ENCODE measurements at places on chromosomes 5 and 9. TPM values are rescaled to one million over a fixed set of nuclear protein-coding genes. Genes with fewer than 3 reads are reported as not detected.

OSMR gene
- 149 TPM for total RNA-seq

FBLL1 gene
- 0.24 TPM for total RNA-seq

DNA sequence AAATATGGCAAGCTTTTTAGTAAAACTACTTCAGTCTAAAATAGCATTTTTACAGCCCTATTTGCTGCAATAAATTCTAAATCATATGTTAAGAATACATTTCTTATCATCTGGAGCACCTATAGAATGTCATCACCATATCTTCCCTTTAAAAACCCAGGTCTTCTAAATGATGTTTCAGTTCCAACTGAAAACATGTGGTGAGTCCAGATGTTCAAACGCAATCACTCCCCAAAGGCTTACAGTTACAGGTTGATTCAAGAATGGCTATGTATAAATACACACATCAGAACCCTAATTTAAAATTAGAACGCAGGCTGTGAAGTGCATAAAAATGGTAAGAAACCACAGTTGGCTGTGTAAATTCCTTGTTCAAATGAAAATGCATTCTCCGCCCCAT is 796.3 kb downstream of the MAT2B start:
- no peak for DNase-seq

DNA sequence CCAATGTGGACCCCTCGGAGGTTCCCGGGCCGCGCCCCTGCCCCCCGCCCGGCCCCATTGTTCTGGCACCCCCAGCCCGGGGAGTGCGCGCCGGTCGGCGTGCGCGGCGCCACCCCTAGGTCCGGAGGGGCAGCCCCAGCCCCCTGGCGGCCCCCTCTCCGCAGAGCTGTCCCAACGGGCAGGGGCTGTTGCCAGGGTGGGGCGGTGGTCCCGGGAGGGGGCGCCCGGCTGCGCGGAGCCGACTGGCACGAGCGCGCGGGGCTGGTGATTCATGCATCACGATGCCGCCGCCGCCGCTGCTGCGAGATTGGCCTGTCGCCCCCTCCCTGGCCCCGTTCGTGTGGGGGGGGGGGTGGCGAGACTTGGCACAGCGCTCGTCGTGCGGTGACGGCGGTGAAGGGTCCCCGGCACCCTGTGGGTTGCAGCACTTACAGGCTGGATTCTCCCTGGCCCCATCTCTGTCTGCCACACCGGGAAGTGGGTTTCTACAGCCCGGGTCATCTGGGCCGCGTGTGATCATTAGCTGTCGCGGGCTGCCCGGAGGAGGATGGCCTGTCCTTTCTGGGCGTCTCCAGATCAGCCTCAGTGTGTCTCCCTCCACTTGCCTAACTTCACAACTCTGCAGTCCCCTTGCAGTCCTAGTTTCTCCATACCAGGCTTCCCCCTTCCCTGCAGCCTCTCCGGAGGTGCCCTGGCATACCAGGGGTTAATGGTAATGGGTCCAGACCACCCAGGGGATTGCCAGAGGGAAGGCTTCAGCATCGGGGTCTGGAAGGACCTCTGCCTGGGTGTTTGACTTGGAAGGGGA is 858 bp downstream of the NCS1 start:
- DNase-seq: peak; percentile 89

- DNase-seq: no peak
Observed at GRCh38 chr9:108290839-108291585, 564.8 kb downstream of the ACTL7B start.

DNA sequence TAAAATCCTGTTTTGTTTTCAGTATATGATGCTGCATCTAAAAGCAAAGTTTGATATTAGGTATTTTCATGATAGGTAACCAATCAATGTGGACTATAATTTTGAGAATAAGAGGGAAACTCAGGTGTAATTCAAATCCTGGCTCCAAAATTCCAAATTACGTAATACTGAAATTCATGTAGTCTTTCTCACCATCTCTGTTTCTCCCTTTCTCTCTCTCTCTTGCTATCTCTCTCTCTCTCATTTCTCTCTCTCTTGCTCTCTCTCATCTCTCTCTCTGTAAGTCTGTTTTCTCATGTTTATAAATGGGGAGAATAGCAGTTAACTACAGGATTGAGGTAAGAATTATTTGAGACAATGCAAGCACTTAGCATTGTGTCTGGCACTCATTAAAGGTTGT is 401.1 kb upstream of the TLE4 start:
- no peak for DNase-seq

- DNase-seq: no peak
Observed at GRCh38 chr5:170466988-170467707, 36.7 kb upstream of the KCNIP1 start.

GRCh38 chr5:59151162-59151889 is 568.5 kb downstream of the RAB3C start:
- DNase-seq: no peak

TRUB2 gene
- total RNA-seq: 11.8 TPM

Measured in posterior vena cava (tissue), 2 donors.